ENCODE measurements at places on chromosomes 7 and 10.

GRCh38 chr7:24456526-24457218 lies 116.6 kb upstream of the PALS2 start:
- no peak for DNase-seq

- DNase-seq: no peak
These were observed 2.8 kb upstream of the VDAC2 start for GRCh38 chr10:75207857-75208144.

- DNase-seq: no peak
These were observed 217.0 kb upstream of the PODXL start for GRCh38 chr7:131773413-131773812.

DNA sequence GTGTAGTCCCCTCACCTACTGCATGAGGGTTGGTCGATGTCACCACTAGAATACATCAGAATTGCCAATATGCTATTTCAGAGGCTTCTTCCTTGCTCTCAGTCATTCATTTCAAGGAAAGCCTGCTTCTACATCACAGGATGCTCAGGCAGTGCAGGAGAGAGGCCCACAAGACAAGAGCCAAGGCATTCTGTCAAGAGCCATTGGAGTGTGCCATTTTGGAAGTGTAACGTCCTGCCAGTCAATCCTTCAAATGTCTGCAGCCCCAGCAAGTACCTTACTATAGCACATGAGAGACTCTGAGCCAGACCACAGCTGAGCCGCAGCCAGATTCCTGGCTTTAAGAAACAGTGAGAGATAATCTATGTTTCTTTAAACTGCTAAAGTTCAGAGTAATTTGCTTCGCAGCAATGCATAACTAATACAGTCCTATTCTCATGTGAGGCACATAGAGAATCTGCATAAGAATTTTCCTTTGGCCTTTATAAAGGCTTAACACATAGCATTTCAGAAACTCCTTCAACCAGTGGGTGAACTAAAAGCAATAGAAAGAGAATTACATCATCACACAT lies 166.5 kb upstream of the GNAI1 start:
- DNase-seq: no peak

DNA sequence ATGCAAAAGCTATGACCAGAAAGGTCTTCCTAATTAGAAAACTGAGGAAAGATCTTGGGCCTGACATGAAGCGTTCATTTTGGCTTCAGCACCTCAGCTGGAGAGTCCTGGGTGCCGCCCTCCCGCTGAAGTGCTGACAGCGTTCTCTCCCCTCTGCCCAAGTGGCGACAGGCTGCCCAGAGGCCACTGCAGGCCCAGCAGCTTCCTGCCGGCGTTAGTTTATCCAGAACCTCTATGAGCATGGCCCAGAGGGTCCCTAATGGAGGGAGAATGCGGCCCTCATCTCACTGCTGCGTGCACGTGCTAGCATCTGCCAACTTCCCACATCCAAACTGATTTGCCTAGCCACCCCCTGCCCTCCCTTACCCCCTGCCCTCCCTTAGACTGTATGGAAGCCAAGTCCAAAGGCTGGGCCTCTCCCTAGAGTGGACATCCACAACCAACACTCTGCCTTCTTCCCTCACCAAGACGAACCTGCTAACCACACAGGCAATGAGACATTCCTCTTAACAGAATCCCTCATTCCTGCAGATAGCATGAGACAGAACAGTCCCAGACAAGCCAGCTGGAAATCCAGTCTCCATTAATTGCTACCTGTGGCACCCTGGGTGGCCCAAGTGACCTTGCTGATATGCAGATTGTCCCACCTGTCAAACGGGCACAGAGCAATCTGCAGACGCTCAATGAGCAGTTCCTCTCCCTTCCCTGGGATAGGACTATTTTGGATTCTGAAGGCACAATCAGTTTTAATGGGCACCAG lies 108.4 kb downstream of the C10orf90 start:
- DNase-seq: no peak

DNA sequence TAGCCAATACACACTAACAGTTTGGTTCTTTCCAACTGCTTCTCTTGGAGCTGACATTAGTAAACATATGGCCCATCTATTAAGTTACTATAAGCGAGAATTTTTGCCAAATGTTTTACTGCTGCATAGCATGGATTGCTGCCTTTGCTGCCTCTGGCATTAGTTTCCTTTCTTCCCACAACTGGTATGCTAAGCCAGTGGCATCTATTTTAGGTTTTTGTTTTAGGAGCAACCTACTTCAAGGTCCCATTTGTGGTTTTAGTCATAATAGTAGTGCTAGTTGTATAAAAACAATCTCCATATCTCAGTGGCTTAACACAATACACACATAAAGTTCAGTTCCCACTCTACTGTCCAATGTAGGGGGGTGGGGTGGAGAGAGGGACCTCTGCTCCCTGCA lies 25.9 kb upstream of the PANK1 start:
- no peak for DNase-seq

GRCh38 chr7:96449094-96449493 lies 127.2 kb upstream of the SLC25A13 start:
- peak; percentile 66 for DNase-seq

DNA sequence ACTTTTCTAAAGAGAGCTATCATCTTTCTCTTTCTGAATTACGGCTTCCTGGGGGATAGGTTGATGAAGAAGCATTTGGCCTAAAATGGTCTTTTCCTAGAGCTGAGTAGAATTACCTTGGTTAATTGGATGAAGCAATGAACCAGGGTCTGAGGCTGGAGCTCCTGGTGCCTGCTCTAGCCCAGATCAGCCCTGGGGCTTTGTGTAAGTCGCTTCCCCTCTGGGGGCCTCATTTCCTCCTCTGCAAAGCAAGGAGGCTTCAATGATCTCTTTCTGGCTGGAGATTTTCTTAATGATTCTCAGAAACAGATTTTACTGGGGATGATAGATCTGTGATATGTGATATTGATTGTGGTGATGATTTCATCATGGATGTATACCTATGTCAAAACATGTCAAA lies 3.5 kb upstream of the CPA2 start:
- peak; percentile 28 for DNase-seq

DNA sequence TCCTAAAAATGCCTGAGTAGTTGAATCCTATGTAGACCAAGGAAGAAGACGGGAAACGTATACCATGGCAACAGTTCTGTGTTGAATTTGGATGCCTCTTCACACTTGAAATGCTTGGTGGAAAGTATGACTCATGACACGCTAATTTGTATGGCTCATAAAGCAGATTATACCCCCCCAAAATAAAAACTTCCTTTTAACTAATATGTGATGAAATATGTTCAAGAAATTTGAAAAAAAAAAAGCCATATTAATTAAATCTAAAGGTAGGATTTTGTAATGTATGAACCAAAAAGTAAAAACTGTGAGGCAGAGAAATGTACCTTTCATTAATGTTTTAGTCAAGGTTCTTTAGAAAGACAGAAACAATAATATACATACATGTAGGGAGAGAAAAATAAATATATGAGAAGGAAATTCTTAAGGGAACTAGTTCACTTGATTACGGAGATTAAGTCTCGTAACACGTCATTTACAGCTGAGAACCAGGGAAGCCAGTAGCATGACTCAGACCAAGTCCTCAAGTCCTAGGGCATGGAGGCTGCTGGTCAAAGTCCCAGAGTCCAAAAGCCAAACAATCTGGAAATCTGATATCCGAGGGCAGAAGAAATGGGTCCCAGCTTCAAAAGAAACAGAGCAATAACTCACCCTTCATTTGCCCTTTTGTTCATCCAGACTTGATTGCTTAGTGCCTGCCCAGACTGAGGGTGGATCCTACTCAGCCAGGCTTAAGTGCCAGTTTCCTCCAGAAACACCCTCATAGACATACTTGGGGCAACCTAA lies 485.1 kb downstream of the SEMA3D start:
- DNase-seq: peak; percentile 22

- DNase-seq: no peak
These were observed 18.6 kb downstream of the CACNB2 start for GRCh38 chr10:18158773-18159265.

Data from neural progenitor cell (in vitro differentiated cells).